Trophoblast cell (in vitro differentiated cells and primary cell): ENCODE measurements at places on chromosomes 3 and 15.

- no peaks in the 10 kb centered on the region for H3K27me3 ChIP-seq
- H3K36me3 ChIP-seq = no peaks in the 10 kb centered on the region
- DNase-seq = no peak
- no peak overlapping the region for H3K27ac ChIP-seq
- H3K4me3 ChIP-seq = no peak overlapping the region
These were observed 145.5 kb downstream of the TIGIT start for GRCh38 chr3:114439284-114439683.

DNA sequence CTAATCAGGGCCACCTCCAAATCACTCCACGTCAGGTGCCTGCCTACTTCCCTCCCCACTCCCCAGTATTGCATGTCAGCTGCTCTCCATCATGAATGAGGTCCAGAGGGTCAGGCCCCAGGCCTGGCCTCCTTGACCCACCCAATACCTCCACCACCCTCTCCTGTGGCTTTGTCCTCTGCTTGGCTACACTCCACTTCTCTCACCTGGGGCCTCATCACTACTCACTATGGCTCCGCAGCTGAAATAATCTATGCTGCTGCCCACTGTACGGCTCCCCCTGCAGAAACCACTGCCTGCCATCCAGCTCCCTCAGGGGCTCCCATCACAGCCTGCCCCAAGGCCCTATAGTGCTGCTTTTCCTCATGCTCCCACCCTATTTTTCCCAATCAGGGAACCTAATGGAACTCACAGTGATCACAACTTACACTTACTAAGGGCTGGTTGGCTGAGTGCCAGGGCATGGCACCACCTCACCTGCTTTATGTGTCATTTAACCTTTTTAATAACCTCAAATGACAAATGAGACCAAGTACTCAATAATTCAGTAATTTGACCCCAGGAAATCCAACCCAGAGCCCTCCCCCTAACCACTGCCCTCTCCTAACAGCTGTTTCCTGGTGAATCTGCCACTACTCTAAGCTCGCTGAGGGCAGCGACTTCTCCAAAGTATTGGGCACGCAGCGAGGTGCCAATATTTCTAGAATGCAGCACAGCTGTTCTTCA is 2.3 kb downstream of the GORASP1 start:
- no peak for DNase-seq
- no peaks in the 10 kb centered on the region for H3K27me3 ChIP-seq
- H3K4me1 ChIP-seq = peaks cover 11% of the 10 kb centered on the region
- H3K36me3 ChIP-seq = peaks cover 14% of the 10 kb centered on the region

- no peak for DNase-seq
- no peaks in the 10 kb centered on the region for H3K4me1 ChIP-seq
- peak overlapping the region; percentile 23 for H3K4me3 ChIP-seq
- no peak overlapping the region for H3K27ac ChIP-seq
These were observed 36.3 kb downstream of the APBA2 start for GRCh38 chr15:28921919-28922706.

- H3K27me3 ChIP-seq = no peaks in the 10 kb centered on the region
- no peaks in the 10 kb centered on the region for H3K4me1 ChIP-seq
- H3K4me3 ChIP-seq = no peak overlapping the region
- H3K27ac ChIP-seq = no peak overlapping the region
- DNase-seq = peak; percentile 81
These were observed 249.3 kb upstream of the FEZF2 start for GRCh38 chr3:62622553-62623174.

- H3K4me1 ChIP-seq = no peaks in the 10 kb centered on the region
- no peak overlapping the region for H3K4me3 ChIP-seq
- no peaks in the 10 kb centered on the region for H3K27me3 ChIP-seq
- H3K27ac ChIP-seq = no peak overlapping the region
- peaks cover 84% of the 10 kb centered on the region for H3K36me3 ChIP-seq
These were observed 6.1 kb upstream of the JMJD7 start for GRCh38 chr15:41821831-41822230.

DNA sequence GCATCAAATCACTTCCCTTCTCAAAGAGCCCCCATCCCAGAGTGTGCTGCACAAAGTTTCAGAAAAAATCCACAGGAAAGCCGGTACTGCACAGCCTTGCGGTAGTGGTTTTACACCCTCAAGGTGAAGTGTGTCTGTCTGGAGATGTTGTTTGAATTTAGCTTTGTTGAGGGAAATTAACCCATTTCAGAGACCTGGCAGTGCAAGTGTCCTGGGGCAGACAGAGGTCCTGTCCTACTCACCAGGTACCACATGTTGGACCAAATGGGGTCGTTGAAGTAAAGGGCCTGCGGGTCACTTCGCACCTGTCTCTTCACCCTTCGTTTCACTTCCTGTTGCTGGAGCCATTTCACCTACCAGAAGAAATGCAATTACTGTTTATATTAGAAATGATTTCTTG is 57.8 kb downstream of the PCSK6 start:
- H3K4me3 ChIP-seq = no peak overlapping the region
- no peak for DNase-seq
- no peaks in the 10 kb centered on the region for H3K27me3 ChIP-seq
- H3K27ac ChIP-seq = no peak overlapping the region
- no peaks in the 10 kb centered on the region for H3K36me3 ChIP-seq
- H3K4me1 ChIP-seq = peaks cover 2% of the 10 kb centered on the region
